ENCODE measurements at places on chromosomes 7 and 10. TPM values are rescaled to one million over a fixed set of nuclear protein-coding genes. Genes with fewer than 3 reads are reported as not detected.

Gene PRR15
- total RNA-seq = not detected

Gene RGR
- not detected for total RNA-seq

Gene POLR3A
- total RNA-seq = 14.1 TPM

Gene LRRC17
- 0.30 TPM for total RNA-seq

Gene GRM8
- total RNA-seq = not detected

Gene DBNL
- total RNA-seq = 29.9 TPM

Gene PPP1R3C
- 160 TPM for total RNA-seq

Gene CRYGN
- total RNA-seq = 0.07 TPM

Gene TMEM120A
- 11.5 TPM for total RNA-seq

Gene SDK1
- 1.1 TPM for total RNA-seq

Gene MDFIC
- 15.5 TPM for total RNA-seq

Gene TBXAS1
- 4.0 TPM for total RNA-seq

Gene LOXL4
- total RNA-seq = 0.09 TPM

Gene LIPK
- not detected for total RNA-seq

Gene CYP2C18
- total RNA-seq = not detected

DNA sequence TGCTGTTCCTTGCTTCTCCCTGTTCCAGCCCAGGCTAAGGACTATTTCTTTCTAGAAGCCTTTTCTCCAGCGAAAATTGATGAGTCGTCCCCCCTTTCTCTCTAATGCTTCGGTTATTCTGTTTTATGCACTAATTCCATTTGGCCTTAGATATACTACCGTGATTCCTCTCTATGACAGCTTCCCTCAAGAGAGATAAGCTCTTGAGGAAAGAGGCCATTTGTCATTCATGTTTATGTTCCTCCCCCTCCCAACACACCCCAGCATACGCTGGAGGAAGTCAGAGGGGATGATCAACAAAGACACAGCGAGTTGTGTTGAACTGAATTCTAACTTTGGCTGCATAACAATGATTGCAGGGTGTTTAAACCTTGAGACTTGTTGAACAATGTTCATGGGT is 198.8 kb downstream of the BMPER start:
- no peak for DNase-seq

GRCh38 chr7:1811850-1812508 is 141.9 kb downstream of the ELFN1 start:
- DNase-seq = no peak

GRCh38 chr7:17913250-17913649 is 27.0 kb downstream of the SNX13 start:
- DNase-seq = no peak

GRCh38 chr10:34658934-34659333 is 156.2 kb downstream of the PARD3 start:
- no peak for DNase-seq

DNA sequence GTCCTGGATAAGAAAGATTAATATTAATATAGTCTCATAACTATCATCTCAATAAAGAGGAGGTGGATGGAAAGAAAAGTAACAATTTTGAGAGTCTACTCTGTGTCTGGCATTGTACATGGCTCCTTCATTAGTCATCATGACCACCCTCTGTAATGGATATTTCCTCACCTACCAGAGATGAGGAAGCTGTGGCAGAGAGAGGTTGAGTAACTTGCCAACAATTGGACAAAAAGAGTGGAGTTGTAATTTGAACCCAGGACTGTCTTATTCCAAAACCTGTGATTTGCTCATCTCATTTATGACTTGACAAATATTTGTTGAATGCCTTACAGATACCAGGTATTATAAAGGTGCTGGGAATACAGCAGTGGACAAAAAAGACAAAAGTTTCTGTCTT is 2.1 kb upstream of the IDE start:
- DNase-seq = no peak

- DNase-seq = no peak
Observed at GRCh38 chr10:86500846-86501245, 20.7 kb downstream of the WAPL start.

DNA sequence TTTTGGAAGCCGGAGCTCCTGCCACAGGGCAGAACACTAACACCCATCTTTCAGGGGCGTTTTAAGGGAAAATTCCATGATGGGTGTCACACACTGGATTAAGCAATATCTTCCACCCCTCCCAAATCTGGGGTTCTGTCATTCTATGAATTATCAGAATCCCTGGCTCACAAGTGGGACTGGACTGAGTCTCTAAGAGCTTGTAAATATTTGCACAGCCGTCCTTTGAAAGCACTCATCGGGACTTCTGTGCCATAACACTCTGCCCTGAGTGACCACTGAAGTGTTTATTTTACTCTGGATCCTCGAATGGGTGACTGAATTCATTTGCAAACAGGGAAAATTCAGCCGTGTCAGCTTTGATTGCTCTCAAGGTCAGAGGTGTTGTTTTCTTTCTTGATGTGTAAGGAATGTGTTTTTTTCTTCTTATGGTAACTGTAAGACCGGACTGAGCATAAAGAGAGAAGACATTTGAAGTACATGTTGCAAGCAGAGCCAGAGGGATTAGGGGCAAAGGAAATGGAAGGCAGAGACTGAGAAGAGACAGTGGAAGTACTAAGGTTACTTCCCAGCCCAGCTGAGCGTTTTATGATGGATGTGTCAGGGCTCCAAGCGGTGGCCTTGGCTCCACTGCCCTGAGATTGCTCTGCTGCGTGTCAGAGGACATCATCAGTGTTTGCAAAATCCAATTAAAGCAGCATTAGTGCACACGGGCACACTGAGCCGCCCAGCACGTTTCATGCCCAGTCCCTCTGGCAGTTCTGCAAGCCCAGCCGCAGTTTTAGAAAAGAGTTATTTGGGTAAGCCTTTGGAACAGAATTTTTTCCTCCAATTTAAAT is 17.7 kb upstream of the GTPBP4 start:
- DNase-seq = no peak

DNA sequence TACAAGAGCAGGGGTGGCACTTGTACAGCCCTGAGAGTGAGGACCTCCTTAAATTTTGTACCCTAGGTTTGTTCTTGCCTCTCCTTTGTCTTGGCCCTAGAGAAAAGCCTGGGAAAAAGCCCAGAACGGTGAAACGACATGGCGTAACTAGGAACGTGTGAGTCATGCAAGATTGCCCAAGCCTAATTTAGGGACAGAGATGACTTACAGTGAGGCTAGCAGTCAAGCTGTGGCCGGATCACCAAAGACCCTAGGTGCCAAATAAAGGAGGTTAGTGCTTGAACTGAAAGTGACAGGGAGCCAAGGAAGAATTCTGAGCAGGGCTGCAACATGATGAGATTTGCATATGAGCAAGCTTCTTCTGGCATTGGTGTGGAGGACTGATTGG is 25.1 kb downstream of the TBXAS1 start:
- DNase-seq = peak; percentile 19

GRCh38 chr10:71270301-71271220 is 48.5 kb upstream of the SLC29A3 start:
- peak; percentile 87 for DNase-seq

DNA sequence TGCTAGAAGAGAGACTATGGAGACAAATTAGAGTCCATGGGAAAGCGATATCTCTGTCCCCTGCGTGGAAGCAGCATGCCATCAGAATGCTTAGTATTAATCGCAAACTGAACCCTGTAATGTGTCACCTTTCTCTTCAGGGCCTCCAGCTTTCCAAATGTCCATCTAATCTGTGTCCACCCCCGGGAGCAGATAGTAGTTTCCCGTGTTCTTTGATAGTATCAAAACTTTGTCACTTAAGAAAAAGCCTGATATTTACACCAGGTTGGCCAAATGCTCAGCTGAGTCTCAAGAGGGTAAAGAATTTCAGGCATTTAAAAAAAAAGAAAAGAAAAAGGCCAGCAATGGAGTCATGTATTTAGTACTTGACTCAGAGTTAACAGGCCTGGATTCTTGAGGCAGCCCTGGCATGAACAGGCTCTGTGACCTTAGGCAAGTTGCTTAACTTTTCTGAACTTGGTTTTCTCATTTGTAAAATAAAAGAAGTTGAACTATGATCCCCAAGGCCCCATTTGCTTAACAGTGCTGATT is 10.4 kb upstream of the GSAP start:
- DNase-seq = peak; percentile 26

GRCh38 chr7:19060761-19061259 is 56.6 kb downstream of the TWIST1 start:
- DNase-seq = no peak

- no peak for DNase-seq
Observed at GRCh38 chr10:128557149-128557710, 431.0 kb upstream of the MKI67 start.

- DNase-seq = no peak
Observed at GRCh38 chr7:138092486-138093028, 16.3 kb downstream of the AKR1D1 start.

DNA sequence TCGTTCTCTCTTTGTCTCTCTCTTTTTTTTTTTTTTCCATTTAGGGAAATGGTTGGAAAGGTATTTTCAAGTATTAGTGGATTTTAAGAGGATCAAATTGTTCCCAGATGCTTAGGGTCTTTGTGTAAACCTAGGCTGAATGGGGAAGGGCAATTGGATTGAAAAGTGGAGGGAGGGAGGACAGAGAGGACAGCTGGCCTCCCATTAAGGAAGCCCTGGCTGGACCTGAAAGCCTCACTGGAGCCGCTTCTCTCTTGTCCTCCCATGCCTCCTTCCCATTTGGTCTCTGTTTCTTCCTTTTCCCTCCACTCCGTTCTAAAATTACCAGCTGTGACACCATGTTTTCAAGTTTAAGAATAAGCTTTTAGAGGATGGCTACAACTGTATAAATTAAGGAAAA is 104.1 kb downstream of the TACC2 start:
- DNase-seq = no peak

DNA sequence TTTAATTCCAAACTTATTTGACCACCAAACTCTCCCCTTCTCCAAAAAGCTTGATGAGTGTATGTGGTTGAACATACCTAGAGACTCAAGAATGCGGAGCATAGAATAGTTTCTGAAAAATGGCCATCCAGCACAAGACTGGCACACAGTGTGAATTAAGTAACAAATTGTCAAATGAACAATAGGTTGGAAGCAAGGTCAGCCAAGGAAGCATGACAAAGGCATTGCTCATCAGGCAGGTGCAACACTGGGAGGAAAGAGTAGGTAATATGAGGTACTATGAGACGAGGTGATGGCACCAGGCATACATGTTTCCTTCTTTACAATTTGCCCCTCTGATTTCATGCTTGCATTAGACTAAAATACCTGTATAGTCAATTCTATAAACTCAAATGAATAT is 73.7 kb downstream of the DKK1 start:
- DNase-seq = no peak

- DNase-seq = peak; percentile 68
Observed at GRCh38 chr7:27179503-27180430, 5.3 kb downstream of the HOXA11 start.

- DNase-seq = no peak
Observed at GRCh38 chr7:117800841-117801240, 72.4 kb downstream of the CTTNBP2 start.

GRCh38 chr7:135409845-135410542 is 99.9 kb downstream of the CNOT4 start:
- DNase-seq = no peak

- DNase-seq = no peak
Observed at GRCh38 chr10:6674291-6674690, 94.2 kb upstream of the PRKCQ start.

- DNase-seq = no peak
Observed at GRCh38 chr7:20513897-20514296, 101.6 kb upstream of the ABCB5 start.

GRCh38 chr10:42111076-42111475 is 527.3 kb downstream of the ZNF33B start:
- DNase-seq = no peak

GRCh38 chr10:129622736-129623135 is 155.7 kb downstream of the MGMT start:
- DNase-seq = no peak

DNA sequence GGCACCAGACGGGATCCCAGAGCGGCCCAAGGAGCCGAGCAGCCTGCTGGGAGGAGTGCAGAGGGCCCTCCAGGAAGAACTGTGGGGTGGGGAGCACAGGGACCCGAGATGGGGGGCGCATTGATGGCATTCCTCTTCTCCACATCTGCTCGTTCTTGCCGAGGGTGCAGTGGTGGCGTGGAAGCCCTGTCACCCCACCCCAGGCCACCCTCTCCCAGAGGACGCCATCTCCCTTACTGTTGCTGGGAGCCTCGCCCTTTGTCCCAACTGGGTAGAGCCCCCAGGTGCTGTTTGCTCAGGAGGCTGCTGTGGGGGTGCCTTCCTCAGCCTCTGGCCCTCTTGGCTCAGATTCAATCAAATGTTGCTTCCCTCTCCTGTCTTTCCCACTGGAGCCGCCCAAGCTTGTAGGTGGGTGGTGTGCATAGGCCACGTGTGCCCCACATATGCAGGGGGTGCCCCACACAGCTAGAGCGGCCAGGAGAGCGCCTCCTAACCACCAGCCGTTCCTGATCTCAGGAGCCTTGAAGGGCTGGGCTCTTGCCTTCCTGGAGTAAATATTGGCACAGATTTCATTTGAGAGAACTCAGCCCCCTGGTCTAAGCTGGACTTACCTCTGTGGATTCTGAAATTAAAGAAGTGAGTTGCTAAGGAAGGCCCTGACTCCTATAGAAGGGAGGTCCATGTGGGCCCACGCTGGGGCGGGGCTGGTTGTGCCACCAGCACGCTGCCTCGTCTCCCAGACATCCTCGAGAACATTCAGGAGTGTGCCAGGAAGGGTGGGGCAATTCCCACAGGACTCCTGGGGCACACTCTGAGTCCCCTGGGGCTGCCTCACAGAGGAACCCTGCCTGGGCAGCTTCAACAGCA is 39.2 kb downstream of the ZNF467 start:
- peak; percentile 26 for DNase-seq

GRCh38 chr10:29245476-29245875 is 43.4 kb upstream of the LYZL1 start:
- no peak for DNase-seq

DNA sequence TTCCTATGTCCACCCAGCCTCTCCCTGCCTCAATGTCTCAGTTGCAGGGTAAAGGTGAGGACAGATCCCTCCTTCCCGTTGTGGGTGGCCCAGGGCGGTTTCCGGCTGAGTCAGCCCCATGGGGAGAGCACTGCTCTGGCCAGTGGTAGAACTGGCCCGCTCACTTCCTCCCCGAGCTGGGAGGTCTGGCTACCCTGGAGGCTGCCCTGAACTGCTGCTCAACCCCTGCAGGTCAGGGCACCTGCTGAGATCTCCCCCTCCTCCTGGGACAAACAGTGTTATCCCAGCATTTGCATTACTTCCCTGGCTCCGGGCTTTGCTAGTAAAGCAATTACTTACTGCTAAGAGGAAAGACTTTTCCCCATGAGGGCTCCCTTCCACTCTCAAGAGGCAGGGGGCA is 21.4 kb upstream of the IMPDH1 start:
- DNase-seq = no peak

DNA sequence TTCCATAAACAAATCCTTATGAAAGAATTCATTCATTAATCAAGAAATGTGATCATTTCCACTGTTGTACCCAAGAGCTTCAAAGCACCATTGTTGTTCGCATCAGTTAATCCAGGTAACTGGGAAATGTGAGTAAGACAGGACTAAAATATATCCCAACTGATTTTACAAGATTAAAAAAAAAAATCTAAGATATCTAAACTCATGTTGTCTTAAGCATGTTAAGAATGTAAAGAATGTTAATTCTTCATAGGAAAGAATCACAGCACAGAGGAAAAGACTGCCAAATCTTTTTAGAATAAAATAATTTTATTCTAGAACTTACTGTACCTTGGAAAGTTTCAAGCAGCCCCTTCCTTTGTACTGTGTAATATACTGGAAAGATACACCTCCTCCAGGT is 16.4 kb downstream of the FZD1 start:
- no peak for DNase-seq

All from NCI-H460 (cell line).